ENCODE measurements at places on chromosomes 2 and 18.

DNA sequence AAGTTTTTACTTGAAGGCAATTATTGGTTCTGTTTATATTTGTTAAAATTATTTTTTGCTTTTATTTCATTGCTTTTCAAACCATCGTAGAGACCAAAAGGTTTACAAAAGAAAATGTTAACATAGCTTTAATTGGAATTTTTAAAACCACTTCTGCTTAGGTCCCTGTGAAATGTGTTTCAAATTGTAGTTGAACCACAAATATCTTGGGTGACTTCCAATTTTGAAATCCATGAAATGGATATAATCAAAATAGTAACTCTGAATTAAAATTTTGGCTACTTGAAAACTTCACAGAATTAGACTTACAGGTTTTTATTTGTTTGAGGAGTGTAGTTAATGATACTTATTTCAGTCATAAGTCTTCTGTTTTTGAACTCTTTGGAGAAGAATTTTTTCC, 3.1 kb upstream of the SPAG16 start:
- no peak overlapping the region for H3K4me3 ChIP-seq
- H3K4me1 ChIP-seq = peaks cover 4% of the 10 kb centered on the region
- H3K27me3 ChIP-seq = no peaks in the 10 kb centered on the region

DNA sequence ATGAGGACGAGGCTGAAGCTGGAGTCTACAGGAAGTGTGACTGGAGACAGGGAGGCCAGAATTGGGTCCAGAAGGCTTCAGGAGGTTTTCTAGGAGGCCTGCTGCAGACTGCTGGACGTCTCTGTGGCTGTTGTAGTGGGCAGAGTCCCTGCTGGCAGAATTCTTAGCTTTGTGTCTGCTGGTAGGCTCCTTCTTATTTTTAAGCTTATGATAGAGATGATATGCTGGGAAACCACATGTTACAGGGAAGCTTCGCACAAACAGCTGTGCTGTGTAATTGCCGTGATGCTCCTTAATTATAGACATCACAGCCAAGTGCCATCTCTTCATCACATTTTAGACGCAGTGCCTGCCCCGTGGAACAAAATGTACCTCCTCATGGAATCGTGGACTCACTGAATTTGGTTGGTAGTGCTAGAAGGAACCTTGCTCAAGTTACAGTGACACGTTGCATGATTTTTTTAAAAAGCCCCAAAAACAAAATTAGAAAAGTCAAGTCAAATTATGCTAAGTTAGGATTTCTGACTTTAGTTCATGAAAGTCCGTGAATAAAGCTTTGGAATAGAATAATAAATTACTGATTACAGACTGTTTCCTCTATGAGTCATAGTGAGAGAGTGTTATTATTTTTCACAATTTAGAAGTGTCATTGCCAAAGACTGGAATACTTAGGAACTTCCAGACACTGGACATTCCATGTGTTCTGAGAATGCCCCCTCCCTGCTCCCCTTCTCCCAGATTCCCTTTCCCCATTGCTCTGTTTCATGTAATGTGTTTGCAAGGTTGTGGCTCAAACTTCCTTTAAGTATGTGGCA, 144.1 kb downstream of the FHOD3 start:
- peaks cover 17% of the 10 kb centered on the region for H3K4me1 ChIP-seq
- no peak for DNase-seq
- no peak overlapping the region for H3K4me3 ChIP-seq
- H3K36me3 ChIP-seq = no peaks in the 10 kb centered on the region
- H3K27me3 ChIP-seq = no peaks in the 10 kb centered on the region

DNA sequence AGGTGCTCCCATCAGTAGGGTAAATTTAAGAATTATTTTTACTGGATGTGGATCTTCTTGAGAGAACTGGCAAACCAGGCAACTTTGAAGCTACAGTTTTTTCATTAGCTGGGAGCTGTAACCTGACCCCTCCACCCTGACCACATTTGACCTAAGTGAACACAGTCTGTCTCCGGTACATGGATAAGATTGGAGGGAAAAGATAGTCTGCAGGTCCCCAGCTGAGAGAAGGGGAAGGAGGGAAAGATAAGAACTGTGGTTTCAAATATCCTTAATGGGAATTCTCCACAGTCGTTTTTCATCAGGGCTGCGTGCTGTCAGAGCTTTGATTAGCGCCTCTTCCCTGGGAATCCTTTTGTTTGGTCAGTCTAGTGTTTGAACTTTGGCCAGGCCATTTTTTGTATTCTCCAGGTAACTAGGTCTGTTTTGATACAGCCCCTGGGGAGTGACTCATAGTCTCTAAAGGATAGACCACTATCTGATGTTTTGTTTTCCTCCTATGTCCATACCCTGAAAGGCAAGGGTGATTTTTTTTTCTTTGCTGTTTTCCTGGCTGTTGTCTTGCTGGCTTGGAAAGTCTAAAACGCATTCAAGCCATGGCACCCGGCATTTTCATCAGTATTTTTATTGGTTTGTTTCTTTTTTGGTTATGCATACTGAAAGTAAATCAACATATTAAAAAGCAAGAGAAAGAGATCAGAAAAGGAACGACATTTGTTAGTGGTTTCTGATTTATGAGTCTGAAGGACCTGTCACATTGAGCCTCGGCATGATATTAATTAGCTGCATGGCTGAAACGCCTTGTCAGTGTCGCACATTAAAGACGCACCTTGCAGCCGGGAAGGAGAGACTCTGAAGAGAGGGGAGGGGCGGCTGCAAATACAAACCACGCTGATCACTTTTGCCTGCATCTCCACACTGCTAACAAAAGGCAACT, 183.4 kb upstream of the FN1 start:
- DNase-seq = peak; percentile 89
- H3K4me1 ChIP-seq = no peaks in the 10 kb centered on the region

DNA sequence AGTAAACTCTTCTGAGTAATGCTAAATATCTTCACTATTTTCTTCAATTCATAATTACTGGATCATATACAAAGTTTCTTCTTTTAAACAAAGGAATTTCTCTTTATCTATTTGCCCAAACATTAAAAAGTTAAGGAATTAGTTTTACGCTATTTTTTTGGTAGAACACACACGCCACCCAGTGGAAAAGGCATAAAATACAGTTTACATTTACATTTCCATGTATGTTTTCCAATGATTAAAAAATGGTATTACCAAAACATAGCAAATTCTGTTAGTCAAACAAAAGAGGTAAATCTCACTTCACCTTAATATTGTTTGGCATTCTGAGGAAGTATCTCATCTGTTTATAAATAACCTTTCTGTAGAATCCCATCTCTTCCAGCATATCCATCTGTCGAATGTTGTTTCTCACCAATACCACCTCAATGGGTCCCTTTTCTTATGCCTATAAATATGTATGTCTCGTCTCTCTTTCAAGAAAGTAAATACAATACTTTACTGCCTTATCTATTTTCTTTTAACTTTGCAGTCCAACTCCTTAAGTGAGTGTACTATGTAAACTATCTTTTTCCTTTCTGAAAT, 7.2 kb downstream of the BOLL start:
- H3K27me3 ChIP-seq = no peaks in the 10 kb centered on the region
- no peak overlapping the region for H3K27ac ChIP-seq
- no peak overlapping the region for H3K4me3 ChIP-seq
- no peaks in the 10 kb centered on the region for H3K36me3 ChIP-seq

- H3K36me3 ChIP-seq = no peaks in the 10 kb centered on the region
- H3K4me1 ChIP-seq = no peaks in the 10 kb centered on the region
- no peak for DNase-seq
- H3K27me3 ChIP-seq = no peaks in the 10 kb centered on the region
- no peak overlapping the region for H3K4me3 ChIP-seq
These were observed 131.1 kb upstream of the FAM98A start for GRCh38 chr2:33730193-33730592.

- no peak for DNase-seq
- no peak overlapping the region for H3K4me3 ChIP-seq
- H3K36me3 ChIP-seq = no peaks in the 10 kb centered on the region
- H3K4me1 ChIP-seq = no peaks in the 10 kb centered on the region
These were observed 212.6 kb downstream of the PMAIP1 start for GRCh38 chr18:60112369-60112768.

- no peaks in the 10 kb centered on the region for H3K27me3 ChIP-seq
- DNase-seq = no peak
- no peak overlapping the region for H3K4me3 ChIP-seq
- H3K27ac ChIP-seq = no peak overlapping the region
- no peaks in the 10 kb centered on the region for H3K36me3 ChIP-seq
These were observed 315.5 kb downstream of the RPRM start for GRCh38 chr2:153163055-153163454.

DNA sequence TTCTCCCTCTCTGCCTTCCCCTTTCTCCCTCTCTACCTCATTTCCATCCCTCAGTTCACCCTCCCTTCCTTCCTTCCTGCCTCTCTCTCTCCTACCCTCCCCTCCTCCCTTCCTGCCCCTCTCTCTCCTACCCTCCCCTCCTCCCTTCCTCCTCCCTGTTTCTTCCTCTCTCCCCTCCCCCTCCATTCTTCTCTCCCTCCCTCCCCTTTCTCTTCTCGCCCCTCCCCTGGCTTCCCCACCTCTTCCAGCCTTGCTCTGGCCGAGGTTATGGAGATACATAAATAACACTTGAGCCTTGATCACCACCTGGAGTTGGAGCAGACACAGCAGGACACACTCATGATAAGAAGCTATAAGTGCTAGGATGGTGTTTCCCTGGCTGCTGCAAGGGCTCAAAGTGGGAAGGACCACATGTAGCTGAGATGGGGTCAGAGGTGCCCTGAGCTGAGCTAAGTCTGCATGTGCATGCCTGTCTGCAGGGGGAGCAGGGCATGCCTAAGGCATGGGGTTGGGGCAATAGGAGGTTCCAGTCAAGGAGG, 326.1 kb upstream of the HS6ST1 start:
- H3K36me3 ChIP-seq = no peaks in the 10 kb centered on the region
- no peaks in the 10 kb centered on the region for H3K4me1 ChIP-seq
- no peaks in the 10 kb centered on the region for H3K27me3 ChIP-seq
- DNase-seq = no peak
- no peak overlapping the region for H3K4me3 ChIP-seq
- no peak overlapping the region for H3K27ac ChIP-seq

DNA sequence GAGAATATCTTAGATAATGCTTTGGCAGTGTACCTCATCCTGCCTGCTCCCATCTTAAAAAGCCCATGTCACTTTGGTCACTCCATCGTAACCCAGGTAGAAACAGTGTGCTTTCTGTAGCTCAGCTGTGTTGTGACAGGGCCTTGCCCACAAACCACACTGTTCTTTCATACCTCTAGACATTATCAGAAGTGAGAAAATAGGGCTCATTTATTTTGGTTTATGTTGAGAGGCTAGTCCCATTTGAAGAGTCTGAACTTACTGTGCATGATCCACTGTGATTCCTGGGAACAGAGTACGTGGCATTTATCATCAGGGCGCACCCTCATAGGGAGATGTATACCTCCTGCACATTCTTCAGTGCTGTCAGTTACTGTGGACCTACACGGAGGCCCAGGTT, 69.7 kb downstream of the FEZ2 start:
- no peak overlapping the region for H3K4me3 ChIP-seq
- H3K36me3 ChIP-seq = peaks cover 37% of the 10 kb centered on the region
- no peaks in the 10 kb centered on the region for H3K4me1 ChIP-seq
- no peak overlapping the region for H3K27ac ChIP-seq
- no peaks in the 10 kb centered on the region for H3K27me3 ChIP-seq

GRCh38 chr2:158753641-158754611, 41.2 kb upstream of the DAPL1 start:
- no peaks in the 10 kb centered on the region for H3K4me1 ChIP-seq
- no peak for DNase-seq
- no peak overlapping the region for H3K27ac ChIP-seq
- no peaks in the 10 kb centered on the region for H3K27me3 ChIP-seq

GRCh38 chr2:56369316-56369715, 185.5 kb downstream of the CCDC85A start:
- H3K27ac ChIP-seq = no peak overlapping the region
- no peaks in the 10 kb centered on the region for H3K4me1 ChIP-seq
- H3K36me3 ChIP-seq = no peaks in the 10 kb centered on the region
- DNase-seq = no peak

DNA sequence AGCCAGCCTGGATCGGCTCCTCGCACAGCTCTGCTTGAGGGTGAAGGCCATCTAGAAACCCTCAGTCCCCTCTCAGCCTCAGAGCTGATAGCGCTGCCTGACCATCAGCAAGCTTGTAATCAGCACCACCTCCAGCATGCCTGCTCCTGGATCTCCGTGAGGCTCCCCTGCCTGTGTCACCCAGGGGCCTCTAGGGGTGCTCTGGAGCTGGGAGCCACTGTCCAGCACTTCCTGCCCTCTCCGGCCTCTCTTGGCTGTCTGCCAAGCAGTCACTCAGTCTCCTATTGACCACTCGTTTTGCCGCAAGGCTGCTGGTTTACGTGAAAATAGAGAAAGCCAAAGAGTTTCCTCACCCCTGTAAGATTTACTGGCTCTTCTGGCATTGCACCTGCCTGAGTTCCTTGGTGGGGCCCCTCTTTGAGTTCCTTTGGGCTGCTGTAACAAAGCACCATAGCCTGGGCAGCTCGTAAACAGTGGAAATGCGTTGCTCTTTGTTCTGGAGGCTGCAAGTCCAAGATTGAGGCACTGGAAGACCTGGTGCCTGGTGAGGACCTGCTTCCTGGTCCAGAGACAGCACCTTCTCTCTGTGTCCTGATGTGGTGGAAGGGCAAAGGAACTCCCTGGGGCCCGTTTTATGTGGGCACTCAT, 17.9 kb downstream of the CAPN10 start:
- H3K4me1 ChIP-seq = peaks cover 4% of the 10 kb centered on the region
- H3K27me3 ChIP-seq = no peaks in the 10 kb centered on the region
- H3K4me3 ChIP-seq = no peak overlapping the region
- no peak overlapping the region for H3K27ac ChIP-seq

- H3K36me3 ChIP-seq = no peaks in the 10 kb centered on the region
- H3K4me3 ChIP-seq = no peak overlapping the region
- H3K27ac ChIP-seq = no peak overlapping the region
- DNase-seq = no peak
These were observed 153.4 kb downstream of the NDUFA10 start for GRCh38 chr2:239871481-239872435.

- H3K27ac ChIP-seq = no peak overlapping the region
- H3K27me3 ChIP-seq = no peaks in the 10 kb centered on the region
- no peak for DNase-seq
These were observed 35.7 kb downstream of the TMEM182 start for GRCh38 chr2:102797486-102797885.

DNA sequence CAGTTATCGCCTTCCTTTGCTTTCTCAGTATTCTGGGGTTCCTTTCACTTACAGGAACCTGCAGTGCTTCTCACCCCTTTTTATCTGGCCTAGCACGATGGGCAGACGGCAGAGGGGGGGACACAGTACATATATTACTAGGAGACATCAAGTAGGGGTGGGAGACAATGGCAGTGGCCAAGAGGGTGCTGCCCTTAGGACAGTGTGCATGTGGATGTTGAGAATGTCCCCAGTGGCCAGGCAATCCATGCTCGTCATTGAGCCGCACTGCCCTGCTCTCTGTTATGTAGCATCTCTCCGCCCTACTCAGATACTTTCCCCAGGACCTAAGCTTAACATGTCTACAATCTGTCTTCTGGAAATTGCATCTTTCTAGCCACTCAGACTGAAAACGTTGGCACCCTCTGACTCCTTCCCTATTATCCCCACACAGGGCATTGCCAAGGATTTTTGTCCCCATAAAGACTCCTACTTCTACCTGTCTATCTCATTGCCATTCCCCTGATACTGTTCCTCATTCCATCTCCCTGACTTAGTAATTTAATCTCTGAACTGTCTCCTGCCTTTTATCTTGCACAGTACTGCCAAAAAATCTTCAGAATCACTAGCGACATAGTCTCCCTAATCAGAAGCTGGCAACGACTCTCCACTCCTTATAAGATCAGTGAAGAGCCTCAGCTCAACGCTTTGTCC, 6.6 kb downstream of the DSG2 start:
- DNase-seq = no peak
- no peak overlapping the region for H3K27ac ChIP-seq
- no peak overlapping the region for H3K4me3 ChIP-seq
- H3K36me3 ChIP-seq = no peaks in the 10 kb centered on the region

Measured in kidney (tissue), 22 donors.